ENCODE measurements at places on chromosomes 1 and 21. TPM values are rescaled to one million over a fixed set of nuclear protein-coding genes. Genes with fewer than 3 reads are reported as not detected.

- no peak overlapping the region for H3K4me3 ChIP-seq
- H3K4me1 ChIP-seq: no peaks in the 10 kb centered on the region
- H3K27me3 ChIP-seq: no peaks in the 10 kb centered on the region
These were observed 26.3 kb upstream of the TGFBR3 start for GRCh38 chr1:91912266-91912665.

DNA sequence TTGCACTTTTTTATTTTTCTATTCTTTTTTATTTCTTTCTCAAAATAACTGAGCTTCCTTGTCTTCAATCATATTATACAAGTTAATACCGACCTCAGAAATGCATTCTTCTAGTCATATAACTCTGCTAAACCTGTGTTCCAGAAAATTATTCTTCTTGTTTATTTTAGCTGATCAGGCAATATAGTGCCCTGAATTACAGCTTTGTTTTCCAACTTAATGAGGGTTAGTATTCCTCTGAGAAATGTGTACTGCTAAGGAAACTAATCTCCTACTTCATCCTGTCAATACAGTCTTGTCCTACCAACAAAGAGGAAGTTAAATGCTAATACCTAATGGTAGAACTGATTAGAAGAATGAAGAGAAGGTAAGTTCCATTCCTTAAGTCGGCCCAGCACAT, 13.0 kb downstream of the BRINP3 start:
- H3K4me1 ChIP-seq: no peaks in the 10 kb centered on the region
- no peak overlapping the region for H3K27ac ChIP-seq
- no peaks in the 10 kb centered on the region for H3K27me3 ChIP-seq
- DNase-seq: no peak

Gene PROX1
- 14.1 TPM for total RNA-seq

DNA sequence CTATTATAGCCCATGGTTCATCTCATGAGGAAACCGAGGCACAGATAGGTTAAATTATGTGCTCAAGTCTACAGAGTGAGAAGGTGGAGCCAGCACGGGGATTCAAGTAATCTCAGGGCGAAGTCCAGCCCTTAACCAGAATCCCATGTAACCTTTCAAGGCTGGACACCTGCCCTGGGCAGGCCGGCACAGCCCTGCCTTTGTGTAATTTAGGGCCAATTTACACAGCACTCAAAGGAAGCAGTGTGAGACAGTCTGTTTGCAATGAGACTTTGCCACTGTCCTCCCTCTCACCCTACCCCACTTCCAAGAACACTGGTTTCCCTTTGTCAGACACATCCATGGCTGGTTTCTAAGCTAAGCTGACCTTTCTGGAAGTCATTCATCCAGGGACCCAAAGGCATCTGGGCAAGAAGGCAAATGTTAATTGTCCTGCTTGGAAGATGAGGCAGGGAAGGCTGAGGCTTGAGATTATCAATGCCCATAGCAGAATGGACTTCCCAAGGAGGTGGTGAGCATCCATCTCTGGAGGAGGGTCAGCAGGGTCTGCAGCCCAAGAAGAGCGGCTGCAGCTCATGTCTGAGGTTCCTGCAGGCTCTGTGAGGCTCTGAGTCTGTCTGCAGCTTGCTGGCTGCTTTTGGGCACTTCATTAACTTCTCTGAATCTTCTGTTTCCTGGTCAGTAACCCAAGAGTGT, 159.2 kb downstream of the TRABD2B start:
- H3K27ac ChIP-seq: no peak overlapping the region
- no peaks in the 10 kb centered on the region for H3K4me1 ChIP-seq
- peak; percentile 21 for DNase-seq

- peaks cover 4% of the 10 kb centered on the region for H3K27me3 ChIP-seq
- H3K4me1 ChIP-seq: no peaks in the 10 kb centered on the region
- H3K4me3 ChIP-seq: no peak overlapping the region
- H3K36me3 ChIP-seq: no peaks in the 10 kb centered on the region
These were observed 88.8 kb upstream of the PAXBP1 start for GRCh38 chr21:32860399-32860798.

Gene TLCD4
- total RNA-seq: 13.6 TPM

GRCh38 chr1:198158735-198159589, 2.2 kb downstream of the NEK7 start:
- H3K36me3 ChIP-seq: no peaks in the 10 kb centered on the region
- peak overlapping the region; percentile 90 for H3K4me3 ChIP-seq
- no peaks in the 10 kb centered on the region for H3K27me3 ChIP-seq
- H3K27ac ChIP-seq: peak overlapping the region; percentile 97
- peaks cover 23% of the 10 kb centered on the region for H3K4me1 ChIP-seq

GRCh38 chr1:94623560-94624148, 82.1 kb upstream of the F3 start:
- no peaks in the 10 kb centered on the region for H3K36me3 ChIP-seq
- no peak overlapping the region for H3K4me3 ChIP-seq
- DNase-seq: no peak
- H3K4me1 ChIP-seq: peaks cover 11% of the 10 kb centered on the region
- H3K27me3 ChIP-seq: no peaks in the 10 kb centered on the region
- no peak overlapping the region for H3K27ac ChIP-seq

DNA sequence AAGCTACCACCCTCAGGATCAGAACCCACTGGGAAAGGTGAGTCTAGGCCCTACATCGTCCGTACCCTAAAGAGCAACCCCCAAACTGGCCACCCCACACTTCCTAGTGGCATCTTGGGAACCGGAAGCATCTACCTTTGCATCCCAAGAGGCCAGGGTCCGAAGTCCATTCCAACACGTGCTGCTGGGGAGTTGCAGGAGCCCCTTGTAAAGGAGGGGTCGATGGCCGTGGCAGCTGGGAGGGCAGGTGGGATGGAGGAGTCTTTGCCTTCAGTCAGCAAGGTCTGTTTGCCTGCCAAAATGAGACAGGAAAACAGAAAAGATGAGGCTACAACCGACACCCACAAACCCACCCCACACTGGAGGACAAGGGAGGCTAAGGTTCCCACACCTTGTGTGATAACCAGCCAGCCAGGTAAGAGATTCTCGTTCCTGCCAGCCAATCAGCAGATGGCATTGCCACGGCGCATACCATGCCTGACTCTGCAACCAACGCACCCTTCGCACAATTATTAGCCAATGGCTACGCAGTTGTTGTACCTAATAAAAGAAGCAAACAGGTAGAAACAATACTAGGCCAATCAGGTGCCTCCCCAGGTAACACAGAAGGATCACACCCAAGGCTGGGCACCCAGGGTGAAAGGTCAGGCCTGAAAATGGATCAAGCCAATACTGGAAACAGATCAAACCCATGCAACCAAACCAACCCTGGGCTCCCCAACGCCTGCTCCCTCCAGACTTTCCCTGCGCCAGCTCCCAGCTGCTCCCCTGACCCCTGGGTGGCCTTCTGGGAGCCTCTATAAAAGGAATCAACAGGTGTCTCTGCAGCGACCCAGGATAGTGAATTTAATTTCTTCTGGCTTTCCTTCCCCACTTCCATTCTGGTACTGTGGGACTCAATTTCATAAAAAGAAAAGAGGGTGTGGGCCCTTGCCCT, 35.6 kb downstream of the CASZ1 start:
- H3K4me1 ChIP-seq: peaks cover 33% of the 10 kb centered on the region
- no peak for DNase-seq
- H3K4me3 ChIP-seq: no peak overlapping the region
- no peaks in the 10 kb centered on the region for H3K36me3 ChIP-seq

- no peak overlapping the region for H3K27ac ChIP-seq
- H3K4me3 ChIP-seq: no peak overlapping the region
- no peaks in the 10 kb centered on the region for H3K4me1 ChIP-seq
- H3K36me3 ChIP-seq: no peaks in the 10 kb centered on the region
- DNase-seq: no peak
These were observed 24.8 kb upstream of the ELOA start for GRCh38 chr1:23718482-23718881.

DNA sequence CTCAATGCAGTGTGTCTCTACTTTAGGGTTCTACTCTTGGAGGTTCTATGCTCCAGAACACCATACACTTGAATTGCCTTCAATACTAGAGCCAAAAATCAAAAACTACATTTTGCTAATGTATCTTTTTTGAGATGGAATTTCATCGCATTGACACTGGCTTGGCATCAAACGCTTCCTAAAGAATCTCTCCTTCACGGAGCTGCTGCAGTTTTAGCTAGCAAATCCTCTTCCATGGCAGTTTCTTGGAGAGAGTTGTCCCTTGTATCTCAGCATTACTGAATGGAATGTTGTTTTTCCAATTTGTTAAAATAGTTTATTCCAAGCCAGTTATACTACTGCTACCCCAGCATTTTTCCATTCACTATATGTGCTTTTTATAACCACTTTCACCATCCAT, 17.7 kb downstream of the SDCCAG8 start:
- no peak for DNase-seq
- H3K4me1 ChIP-seq: peaks cover 21% of the 10 kb centered on the region
- no peaks in the 10 kb centered on the region for H3K27me3 ChIP-seq
- peaks cover 60% of the 10 kb centered on the region for H3K36me3 ChIP-seq

GRCh38 chr1:77355010-77355409, 73.2 kb downstream of the AK5 start:
- H3K36me3 ChIP-seq: no peaks in the 10 kb centered on the region
- no peak for DNase-seq
- H3K27me3 ChIP-seq: no peaks in the 10 kb centered on the region
- no peak overlapping the region for H3K27ac ChIP-seq
- H3K4me1 ChIP-seq: no peaks in the 10 kb centered on the region

- no peak overlapping the region for H3K27ac ChIP-seq
- no peaks in the 10 kb centered on the region for H3K36me3 ChIP-seq
- no peak overlapping the region for H3K4me3 ChIP-seq
- no peaks in the 10 kb centered on the region for H3K27me3 ChIP-seq
- peaks cover 6% of the 10 kb centered on the region for H3K4me1 ChIP-seq
- DNase-seq: no peak
These were observed 203.7 kb upstream of the C1orf87 start for GRCh38 chr1:60277269-60277668.

Gene ANKRD65
- total RNA-seq: 21.5 TPM

DNA sequence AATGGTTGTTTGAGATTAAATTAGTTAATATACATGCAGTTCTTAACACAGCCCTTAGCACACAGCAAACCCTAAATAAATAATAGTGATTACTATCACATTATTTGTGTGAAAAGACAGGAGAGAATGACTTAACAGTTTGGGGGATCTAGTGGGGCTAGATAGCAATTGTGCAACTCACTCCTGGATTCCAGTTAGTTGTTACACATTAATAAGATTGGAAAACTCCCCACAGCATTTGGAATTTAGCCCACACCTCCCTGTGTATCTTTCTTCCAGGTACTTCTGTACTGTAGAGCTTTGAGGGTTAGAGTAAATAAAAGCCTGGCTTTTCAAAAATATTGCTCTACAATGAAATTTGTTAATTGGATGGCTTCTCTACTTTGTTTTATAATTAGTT, 93.2 kb downstream of the KCTD3 start:
- no peaks in the 10 kb centered on the region for H3K4me1 ChIP-seq
- no peak overlapping the region for H3K27ac ChIP-seq
- no peaks in the 10 kb centered on the region for H3K36me3 ChIP-seq
- H3K27me3 ChIP-seq: no peaks in the 10 kb centered on the region

Gene C1orf141
- not detected for total RNA-seq

DNA sequence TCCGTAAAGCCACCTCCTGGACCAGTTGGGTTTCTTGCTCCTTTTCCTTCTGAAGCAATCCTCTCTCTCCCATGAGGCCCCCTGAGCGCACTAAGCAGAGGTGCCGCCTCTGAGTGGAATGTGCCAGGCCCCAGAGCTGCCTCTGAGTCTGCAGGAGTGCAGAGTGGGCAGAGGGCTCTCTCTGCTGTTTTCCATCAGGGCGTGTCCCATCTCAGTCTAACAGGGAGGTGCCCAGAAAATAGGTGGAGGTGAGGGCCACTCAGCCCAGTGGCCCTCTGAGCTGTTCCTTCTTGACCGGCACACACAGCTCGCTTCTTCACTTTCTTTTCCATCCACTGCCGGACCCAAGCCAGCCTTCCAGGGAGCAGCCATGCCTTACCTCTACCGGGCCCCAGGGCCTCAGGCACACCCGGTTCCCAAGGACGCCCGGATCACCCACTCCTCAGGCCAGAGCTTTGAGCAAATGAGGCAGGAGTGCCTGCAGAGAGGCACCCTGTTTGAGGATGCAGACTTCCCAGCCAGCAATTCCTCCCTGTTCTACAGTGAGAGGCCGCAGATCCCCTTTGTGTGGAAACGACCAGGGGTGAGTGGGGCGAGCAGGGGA, at the start of gene CAPN9:
CAPN9 (plus strand) TSS at position 262 of the 604 bp plus-strand sequence; CDS start at position 371, 109 bp downstream.
- H3K4me1 ChIP-seq: peaks cover 3% of the 10 kb centered on the region
- H3K27ac ChIP-seq: peak within 1 kb of the TSS; percentile 42
- DNase-seq: no peak
- H3K4me3 ChIP-seq: peak within 1 kb of the TSS; percentile 28
- H3K36me3 ChIP-seq: no peaks in the 10 kb centered on the region

DNA sequence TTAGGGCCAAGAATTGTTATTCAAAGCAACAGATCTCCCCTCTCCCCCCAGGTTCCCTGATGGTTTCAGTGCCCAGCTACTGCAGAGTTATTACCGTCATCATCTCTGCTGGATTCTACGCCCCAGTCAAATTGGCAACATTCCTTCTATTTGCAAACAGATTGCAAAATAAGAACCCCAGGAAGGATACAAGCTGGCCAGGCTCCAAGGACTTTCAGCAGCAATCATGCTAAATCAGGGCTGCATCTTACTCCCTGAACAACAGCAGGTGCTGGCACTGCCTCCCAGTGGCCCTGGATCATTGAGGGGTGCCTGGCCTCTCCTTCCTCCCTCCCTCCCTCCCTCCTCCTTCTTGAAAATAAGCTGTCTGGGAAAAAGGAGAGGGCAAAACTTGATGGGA, 521.6 kb upstream of the BEND5 start:
- no peak overlapping the region for H3K4me3 ChIP-seq
- H3K4me1 ChIP-seq: no peaks in the 10 kb centered on the region
- no peaks in the 10 kb centered on the region for H3K36me3 ChIP-seq

DNA sequence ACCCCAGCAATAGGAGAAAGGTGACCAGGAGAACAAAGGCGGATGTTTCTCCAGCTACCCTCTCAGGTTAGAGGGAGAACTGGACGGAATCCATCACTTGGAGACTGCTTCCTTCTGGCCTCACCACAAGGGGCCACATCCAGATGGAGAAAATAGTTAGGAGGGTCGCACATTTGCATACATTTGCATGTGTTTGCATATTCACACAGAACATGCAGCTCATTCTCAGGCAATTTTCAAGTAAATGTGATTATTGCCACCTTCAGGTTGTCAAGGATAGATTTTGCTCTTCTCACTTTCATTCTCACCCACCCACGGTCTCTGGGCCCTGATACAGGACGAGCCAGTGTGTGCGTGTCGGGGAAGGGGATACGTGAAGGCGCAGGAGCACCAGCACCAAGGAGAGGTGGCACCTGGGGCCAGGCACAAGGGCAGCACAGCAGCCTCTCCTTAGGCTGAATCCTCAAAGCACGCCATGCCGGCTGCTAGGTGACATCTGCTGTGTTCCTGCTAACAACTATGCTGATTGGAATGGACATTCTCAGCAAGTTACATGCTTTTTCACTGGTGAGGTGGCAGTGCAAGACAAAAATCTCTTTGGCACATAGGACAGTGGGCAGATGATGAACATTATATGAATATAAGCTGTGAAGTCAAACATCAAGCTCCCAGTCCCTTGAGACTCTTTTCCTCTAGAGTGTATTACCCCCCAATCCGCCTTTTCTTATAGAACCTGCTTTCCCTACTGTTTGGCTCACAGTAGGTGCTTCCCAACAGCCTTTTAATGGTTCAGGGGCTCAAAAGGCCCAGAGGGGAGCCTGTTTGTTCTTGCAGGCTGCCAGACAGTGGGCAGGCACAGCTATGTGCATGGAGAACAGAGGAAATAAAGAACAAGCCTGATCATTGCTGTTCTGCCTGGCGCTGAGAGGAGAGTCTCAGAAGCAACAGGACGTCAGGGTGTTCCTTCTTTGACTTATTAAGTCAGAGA, 14.3 kb downstream of the ACKR1 start:
- DNase-seq: no peak
- H3K4me1 ChIP-seq: no peaks in the 10 kb centered on the region
- H3K4me3 ChIP-seq: no peak overlapping the region
- H3K27me3 ChIP-seq: no peaks in the 10 kb centered on the region
- H3K36me3 ChIP-seq: no peaks in the 10 kb centered on the region

Measured in upper lobe of right lung (tissue), 1 donor.